ENCODE measurements at places on chromosomes 3 and 15.

DNA sequence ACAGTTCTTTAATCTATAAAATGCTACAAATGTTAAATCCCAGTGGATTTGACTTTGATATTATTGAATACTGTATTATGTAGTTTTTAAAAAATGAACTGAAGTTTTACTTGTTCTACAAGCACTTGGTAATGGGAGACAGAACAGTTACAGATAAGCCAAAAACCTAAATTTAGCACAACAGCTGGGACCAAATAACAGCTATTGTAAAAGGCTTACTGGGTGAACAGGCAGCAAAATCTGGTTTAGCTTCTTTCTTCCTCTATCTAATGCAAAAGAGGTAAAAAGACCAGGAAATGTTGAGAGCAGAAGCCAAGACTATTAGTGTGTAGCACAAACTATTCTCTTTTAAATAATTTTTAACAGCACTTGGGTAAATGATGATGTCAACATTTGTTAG is 1.6 kb upstream of the ATOSA start:
- DNase-seq = no peak

- DNase-seq = no peak
Measured at GRCh38 chr3:46574243-46574646, 8.1 kb upstream of the LRRC2 start.

- DNase-seq = no peak
Measured at GRCh38 chr3:186361246-186361761, 730 bp downstream of the DGKG start.

- no peak for DNase-seq
Measured at GRCh38 chr15:75651810-75652543, 4.3 kb downstream of the SNX33 start.

DNA sequence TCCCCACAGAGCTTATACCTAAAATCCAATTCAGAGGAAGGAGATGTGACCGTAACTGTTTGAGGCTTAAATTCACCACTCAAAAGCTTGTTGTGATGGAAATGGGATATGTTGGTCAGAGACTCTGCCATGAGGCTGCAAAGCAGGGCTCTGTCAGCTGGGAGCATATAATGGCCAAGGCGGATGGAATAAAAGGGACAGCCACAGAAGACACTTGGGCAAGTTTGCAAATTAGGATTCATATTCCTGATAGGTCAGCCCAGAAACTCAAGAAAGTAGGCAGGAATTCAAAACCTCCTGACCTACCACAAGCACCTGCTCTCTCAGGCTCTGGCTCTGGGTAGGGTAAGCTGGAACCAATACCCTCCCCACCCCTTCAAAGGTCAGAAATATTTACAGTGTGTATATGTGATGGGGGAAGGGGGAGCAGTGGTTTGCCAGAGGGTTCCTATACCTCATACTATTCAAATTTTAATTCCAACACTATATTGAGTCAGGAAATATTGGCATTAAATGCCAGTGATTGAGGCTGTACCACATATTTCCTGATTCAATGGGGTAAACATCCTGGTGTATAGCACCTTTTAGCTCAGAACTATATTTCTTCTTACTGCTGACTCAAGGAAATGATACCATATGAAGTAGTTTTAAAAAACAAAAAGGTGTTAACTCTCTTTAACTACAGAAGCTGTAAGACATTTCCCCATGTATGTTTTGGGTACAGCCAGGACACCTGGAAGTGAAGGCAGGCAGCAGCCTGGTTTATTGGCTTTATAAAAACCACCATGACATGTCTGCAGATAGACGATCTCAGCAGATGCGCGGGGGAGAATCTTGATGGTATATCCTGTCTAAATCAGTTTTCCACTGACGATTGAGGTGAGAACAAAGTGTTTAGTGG is 19.2 kb downstream of the FYCO1 start:
- no peak for DNase-seq

GRCh38 chr3:4994823-4995499 is 15.7 kb downstream of the BHLHE40 start:
- no peak for DNase-seq

- no peak for DNase-seq
Measured at GRCh38 chr3:194262925-194263305, 88.2 kb downstream of the CPN2 start.

DNA sequence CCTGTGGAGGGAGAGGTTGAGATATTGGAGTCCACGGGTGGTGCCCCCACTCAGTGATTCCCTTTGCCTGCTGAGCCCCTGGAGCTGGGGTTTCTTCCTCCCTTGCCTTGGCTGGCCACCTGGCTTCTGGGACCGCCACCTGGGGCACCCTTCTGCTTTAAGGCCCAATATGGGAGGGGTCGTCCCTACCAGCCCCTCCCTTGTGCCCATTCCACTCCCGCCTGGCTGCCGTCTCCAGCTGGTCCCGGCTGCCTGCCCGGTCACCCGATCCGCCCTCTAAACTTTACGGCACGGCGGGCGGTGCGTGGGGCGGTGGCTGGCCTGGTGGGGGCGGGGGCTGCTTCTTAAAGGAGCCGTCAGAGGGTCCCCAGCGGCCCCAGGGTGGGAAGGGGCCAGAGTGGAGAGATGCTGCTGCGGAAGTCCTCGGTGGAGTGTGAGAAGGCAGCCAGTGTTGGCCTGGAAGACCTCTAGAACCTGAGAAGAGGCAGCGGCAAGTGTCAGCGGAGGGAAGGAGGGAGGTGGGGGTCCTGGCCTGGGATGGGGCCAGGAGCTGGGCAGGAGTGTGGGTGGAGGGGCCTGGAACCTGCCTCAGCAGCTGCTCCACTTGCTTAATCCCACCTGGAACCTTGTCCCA is 1.6 kb upstream of the SEMA3B start:
- DNase-seq = no peak

GRCh38 chr3:64463981-64464380 is 223.8 kb downstream of the ADAMTS9 start:
- no peak for DNase-seq

GRCh38 chr3:98057631-98058030 is 22.5 kb upstream of the GABRR3 start:
- no peak for DNase-seq

DNA sequence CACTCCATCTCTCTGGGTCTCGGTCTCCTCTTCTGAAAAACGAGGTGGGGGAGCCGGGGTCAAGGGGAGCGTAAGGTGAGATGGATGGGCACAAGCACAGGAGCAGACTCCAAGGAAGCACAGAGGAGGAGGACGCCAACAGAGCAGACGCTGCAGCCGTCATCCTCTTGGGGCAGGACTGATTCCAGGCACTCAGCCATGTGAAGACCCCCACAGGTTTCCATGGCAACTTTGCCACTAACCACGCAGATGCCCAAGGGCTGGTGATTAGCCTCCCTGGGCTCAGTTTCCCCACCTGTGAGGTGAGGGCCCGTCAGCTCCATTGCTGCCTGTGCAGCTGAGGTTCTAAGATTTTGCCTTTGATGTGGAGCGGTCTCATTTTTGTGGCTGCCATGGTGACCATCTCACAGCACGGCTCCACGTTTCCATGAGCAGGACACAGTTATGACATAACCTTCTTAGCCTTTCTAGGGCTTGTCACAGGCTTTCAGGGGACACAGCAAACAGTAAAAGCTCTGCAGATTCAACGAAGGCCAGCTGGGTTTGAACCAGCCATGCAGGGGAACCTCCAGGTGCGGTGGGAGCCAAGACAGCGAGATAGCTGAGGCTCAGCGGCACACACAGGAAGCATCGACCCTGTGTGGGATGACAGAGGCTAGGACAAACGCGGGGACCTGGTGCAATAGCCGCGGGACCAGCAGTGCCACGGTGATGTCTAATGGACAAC is 170.3 kb downstream of the NUP210 start:
- no peak for DNase-seq

GRCh38 chr3:20515834-20516233 is 329.8 kb upstream of the SGO1 start:
- DNase-seq = no peak

GRCh38 chr3:45915518-45916231 is 27.6 kb upstream of the CXCR6 start:
- DNase-seq = peak; percentile 84

DNA sequence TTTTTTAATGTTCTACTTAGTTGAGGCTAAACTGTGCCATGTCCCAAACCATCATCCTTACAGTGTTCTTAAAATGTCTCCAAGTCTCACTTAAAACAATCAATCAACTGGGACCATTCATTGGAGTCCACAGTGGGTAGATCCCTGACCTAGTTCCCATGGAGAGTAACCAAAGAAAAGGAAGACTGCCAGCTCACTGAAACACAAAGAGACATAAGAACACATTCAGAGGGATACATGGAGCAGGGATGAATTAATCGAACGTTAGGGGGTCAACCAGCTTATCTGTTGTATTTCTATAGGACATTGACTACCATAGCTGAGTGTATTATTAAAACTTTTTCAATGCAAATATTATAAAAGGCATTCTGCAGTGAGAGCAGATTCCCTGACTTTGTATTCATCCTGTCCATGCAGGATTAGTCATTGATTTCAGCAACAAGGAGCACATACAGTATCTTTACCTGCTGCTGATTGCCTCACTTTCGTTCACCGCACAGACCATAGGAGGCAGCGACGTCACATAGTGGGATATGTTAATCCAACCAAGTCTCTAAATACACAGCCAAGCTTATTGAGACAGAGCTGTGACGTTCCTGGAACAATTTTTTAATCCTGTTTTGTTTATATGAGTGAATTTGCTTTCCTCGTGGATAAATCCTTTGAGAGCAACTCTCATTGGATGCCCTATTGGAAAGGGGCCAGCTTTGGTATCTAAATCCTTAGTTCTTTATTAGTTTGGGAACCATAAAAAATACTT is 364.9 kb upstream of the RBMS3 start:
- no peak for DNase-seq

Data from stimulated activated CD8-positive, alpha-beta memory T cell treated with anti-CD3 and anti-CD28 coated beads, Interleukin-7, amount 100 ng/mL, for 4 hours (primary cell).